Activated naive CD4-positive, alpha-beta T cell treated with Interleukin-2 at 50 U/mL for 16 hours (primary cell): ENCODE measurements at places on chromosomes 6 and 20.

DNA sequence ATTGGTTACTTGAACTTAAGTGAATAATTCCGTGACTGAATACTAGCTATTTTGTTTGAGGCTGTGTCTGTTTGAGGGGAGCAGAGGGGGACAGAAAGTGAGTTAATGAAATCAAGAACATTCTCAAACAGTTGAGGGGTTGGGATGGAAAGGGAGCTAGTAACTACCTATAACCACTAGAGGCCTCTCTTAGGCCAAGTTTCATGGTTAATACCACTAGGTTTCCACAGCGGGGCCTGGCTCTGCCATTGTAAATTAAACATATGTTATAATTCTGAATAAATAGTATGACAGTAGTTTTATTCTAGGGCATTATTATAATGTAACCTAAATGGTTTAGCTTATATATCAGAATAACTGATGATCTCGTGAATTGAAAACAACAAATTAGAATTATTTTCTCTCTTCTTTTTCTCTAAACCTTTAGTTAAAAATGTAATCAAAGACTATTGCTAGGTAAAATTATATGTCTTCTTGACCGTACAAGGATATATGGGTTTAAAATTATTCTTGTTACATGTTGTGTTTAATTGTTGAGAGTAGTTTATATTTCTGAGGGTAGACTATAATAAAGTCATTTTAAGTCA lies 108.1 kb downstream of the BCKDHB start:
- no peak for DNase-seq

- DNase-seq, result no peak
Measured at GRCh38 chr20:1863296-1863695, 31.9 kb upstream of the SIRPA start.

DNA sequence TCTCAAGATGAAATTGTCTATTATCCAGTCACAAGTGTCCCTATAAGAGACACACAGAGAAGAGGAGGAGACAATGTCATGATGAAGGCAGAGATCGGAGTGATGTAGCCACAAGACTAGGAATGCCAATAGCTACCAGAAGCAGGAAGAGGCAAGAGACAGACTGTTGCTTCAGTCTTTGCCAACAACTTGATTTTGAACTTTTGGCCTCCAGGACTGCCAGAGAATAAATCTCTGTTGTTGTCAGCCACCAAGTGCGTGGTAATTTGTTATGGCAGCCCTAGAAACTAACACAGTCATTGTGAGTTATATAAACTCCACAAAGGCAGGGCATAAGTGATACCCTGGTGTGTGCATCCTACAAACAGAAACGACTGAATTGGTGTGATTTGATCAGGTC lies 517.0 kb downstream of the BTBD3 start:
- DNase-seq, result no peak

GRCh38 chr6:12845224-12846004 lies 128.8 kb downstream of the PHACTR1 start:
- DNase-seq, result no peak

DNA sequence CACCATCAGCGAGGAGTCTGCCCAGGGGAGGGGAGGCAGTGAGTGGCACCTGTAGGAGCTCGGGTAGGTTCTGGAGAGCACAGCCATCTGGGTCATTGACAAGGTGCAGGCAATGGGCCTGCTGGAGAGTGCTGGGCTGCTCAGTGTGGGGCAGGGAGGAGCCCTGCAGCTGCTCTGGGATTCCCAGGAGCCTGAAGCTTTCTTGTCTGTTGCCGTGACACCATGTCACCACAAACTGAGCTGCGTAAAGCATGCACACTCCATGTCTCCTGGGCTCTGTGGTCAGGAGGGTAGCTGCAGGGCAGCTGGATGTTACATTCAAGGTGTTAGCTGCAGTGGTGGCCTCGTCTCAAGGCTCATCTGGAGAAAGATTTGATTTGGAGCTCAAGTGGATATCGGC lies 4.5 kb upstream of the SLC22A1 start:
- DNase-seq, result no peak

DNA sequence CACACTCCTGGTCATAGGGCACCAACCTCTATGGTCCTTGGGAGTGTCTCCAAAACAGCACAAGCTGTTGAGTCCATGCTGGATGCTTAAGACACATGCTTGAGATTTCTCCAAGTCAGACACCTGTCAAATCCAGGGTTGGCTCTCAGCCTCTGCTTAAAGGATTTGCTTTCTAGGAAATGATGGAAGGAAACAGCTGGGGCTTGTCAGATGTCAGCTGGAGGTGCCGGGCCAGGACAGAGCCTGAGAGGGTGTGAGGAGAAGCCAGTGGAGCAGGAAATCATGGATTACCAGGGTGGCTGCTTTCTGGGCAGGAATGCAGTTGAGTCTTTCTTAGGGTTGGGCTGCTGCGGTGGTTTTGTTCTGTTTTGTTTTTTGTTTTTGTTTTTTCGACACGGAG lies 83.0 kb upstream of the FAM184A start:
- DNase-seq, result no peak

DNA sequence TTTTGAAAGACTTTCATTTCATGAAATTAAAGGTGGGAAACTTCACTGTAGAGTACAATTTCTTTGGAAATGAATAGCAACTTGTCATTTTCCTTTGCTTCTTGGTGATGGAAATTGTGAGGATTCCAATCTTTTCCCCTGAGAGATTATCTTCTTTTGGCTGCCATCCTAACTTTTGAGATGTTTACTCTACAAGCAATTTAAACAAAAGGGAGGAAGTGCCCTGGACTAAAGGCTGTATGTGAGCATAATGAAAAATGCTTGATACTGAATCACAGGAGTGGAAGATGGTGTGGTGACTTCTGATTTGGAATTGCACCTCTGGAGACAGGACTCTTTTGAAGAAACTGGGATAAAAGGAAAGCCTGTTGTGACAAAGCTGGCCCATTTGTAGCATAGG lies 43.1 kb upstream of the JAG1 start:
- no peak for DNase-seq

GRCh38 chr20:370151-370600 lies 10.4 kb upstream of the TRIB3 start:
- DNase-seq, result no peak

DNA sequence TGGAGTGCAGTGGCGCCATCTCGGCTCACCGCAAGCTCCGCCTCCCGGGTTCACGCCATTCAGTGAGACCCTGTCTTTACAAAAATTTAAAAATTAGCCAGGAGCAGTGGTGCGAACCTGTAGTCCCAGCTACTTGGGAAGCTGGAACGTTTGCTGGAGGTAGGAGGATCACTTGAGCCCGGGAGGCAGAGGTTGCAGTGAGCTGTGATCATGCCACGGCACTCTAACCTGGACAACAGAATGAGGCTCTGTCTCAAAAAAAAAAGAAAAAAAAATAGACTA lies 5.7 kb upstream of the PARD6B start:
- DNase-seq, result no peak

DNA sequence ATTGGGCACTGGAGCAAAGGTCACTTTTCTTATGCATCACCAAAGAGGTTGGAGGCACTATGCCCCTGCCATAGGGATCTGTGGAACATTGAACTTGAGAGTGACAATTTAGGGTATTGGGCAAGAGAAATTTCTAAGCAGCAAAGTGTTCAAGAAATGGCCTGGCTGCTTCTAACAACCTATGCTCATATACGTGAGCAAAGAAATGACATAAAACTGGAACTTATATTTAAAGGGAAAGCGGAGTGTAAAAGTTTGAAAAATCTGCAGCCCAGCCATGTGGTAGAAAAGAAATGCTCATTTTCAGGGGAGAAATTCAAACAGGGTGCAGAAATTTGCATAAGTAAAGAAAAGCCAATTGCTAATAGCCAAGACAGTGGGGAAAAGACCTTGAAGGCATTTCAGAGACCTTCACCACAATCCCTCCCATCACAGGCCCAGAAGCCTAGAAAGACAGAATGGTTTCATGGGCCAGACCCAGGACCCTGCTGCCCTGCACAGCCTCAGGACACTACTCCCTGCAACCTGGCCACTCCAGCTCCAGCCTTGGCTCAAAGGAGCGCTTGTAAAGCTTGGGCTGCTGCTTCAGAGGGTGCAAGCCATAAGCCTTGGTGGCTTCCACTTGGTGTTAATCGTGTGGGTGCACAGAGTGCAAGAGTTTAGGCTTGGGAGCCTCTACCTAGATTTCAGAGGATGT lies 24.4 kb downstream of the NCR2 start:
- DNase-seq, result no peak

DNA sequence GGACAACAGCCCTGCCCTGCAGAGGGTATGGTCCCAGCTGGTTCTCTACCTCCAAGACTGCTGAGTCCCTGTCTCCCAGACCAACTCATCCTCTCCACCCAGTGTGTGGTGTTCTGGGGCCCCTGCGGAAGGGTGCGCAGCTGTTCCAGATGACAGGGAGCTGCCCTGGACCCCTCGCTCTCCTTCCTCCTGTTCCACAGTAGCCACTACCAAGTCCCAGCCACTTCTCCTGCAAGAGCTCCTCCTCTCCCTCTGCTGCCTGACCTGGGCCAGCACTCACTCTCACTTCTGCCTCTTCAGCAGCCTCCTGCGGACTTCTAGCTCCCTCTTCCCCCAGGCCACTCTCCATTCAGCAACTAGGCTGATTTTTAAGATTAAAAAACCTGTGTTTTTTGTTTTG lies 40.1 kb upstream of the TMEM181 start:
- DNase-seq, result no peak

DNA sequence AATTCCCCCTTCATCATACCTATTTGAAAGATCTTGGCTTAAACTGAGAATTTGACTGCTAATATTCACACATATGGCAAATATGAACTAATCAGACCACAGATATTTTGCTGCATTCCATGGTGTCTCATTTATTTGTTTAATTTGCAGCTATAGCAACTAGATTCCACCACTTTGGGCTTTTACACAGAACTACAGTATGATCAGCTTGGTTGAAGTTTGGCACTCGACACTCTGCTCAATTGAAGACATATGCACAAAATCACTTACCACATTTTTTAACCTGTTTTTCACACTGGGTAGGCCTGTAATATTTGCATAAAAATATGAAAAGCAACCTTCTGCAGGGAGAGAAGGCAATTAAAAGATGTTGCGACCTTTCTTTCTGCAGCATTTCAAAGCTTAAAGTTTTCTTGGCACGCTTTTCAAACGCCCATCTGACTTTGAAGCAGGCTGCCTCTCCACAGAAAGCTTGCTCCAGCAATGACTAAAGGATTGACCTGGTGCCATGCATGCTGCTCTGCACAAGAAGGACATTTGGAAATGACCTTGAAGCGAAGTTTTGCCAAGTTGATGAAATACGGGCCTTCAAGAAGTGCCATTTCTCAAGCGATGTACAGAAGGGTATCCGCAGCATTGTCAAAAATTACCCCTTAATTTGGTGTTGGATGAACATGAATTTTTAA lies 126.7 kb downstream of the AIG1 start:
- no peak for DNase-seq

- no peak for DNase-seq
Measured at GRCh38 chr20:61353261-61354000, 101.4 kb downstream of the CDH4 start.

- DNase-seq, result no peak
Measured at GRCh38 chr6:24990944-24991809, 55.4 kb upstream of the RIPOR2 start.

DNA sequence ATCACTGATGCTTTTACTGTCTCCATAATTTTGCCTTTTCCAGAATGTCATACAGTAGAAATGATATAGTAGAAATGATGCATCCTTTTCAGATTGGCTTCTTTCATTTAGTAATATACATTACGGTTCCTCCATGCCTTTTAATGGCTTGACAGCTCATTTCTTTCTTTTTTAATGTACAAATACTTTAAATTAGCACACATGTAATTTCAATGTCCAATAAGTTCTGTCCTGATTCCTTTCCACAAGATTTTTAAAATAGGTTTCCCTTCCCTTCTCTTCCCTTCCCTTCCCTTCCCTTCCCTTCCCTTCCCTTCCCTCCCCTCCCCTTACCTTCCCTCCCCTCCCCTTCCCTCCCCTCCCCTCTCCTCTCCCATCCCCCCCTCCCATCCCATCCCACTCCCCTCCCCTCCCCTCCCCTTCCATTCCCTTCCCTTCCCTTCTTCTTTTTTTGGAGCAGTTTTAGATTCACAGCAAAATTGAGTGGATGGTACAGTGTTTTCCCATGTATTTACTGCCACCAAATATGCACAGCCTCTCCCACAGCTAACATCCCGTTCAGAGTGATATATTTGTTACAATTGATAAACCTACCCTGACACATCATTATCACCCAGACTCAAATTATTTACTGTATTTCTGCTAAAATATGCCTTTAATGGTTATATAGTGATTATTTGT lies 398.8 kb downstream of the RNF144B start:
- no peak for DNase-seq

DNA sequence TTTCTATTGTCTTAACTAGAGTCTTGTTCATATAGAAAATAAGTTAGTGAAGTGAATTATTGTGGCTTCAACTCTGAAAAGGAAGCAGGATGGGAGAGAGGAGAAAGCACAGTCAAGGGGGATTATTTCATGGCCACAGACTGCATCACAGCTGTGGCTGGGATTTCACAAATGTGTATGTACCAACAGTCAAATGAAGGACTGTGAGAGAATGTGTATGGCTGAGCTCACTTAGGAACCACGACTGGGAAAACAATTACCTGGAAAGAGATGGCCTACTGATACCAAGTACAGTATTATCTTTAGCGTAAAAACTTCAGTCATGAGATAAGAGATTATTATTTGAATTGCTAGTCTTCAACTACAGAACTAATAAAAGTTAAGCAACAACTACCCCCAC lies 54.9 kb downstream of the SESN1 start:
- DNase-seq, result no peak

- no peak for DNase-seq
Measured at GRCh38 chr6:133313068-133313467, 71.9 kb downstream of the EYA4 start.

- no peak for DNase-seq
Measured at GRCh38 chr20:11979306-11979990, 61.8 kb downstream of the BTBD3 start.

DNA sequence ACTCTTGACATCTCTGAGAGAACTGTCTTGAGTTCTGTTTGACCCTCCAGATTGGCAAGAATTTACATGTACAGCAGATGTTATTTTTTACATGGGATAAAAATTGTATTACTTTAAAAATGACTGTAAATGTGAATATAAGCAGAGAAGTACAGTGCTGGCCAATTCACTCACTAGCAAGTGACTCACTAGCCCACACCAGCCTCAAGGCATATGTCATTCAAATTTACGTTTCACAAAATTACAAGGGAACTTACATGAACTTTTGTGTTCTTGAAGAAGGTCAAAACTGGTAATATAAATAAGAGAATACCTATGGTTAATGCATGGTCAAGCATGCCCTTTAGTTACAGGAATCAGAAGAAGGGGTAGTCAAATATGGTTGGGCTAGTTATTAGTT lies 54.0 kb upstream of the HMGCLL1 start:
- DNase-seq, result no peak

- no peak for DNase-seq
Measured at GRCh38 chr6:111770263-111771093, 102.8 kb downstream of the FYN start.

GRCh38 chr6:134456226-134456625 lies 138.3 kb upstream of the SGK1 start:
- DNase-seq, result no peak

DNA sequence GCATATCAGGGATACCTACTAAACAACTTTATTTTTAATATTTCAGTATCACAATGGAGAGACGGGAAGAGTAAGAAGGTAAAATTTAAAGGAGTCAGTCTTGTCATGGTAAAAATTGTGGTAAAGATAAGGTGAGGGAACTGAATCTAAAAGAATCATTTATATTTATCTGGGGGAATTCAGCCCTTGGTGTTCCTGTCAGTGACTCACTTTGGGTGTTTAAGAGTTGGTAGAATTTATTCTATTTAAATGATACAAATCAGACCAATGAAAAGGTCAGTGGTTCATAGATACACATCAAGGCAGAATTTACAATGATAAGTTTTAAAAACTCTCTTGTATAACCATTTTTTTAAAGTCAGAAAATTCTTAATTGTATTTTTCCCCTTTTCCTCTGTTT lies 164.4 kb downstream of the CDKAL1 start:
- DNase-seq, result no peak

- DNase-seq, result no peak
Measured at GRCh38 chr20:44406572-44407137, 51.2 kb downstream of the HNF4A start.
